ENCODE measurements at places on chromosomes 16 and 17. TPM values are rescaled to one million over a fixed set of nuclear protein-coding genes. Genes with fewer than 3 reads are reported as not detected.
A peak's percentile ranks its signal among the peaks of the same experiment; 100 is the strongest.

GRCh38 chr17:39461926-39462569 lies 762 bp downstream of the CDK12 start:
- DNase-seq, result no peak

DNA sequence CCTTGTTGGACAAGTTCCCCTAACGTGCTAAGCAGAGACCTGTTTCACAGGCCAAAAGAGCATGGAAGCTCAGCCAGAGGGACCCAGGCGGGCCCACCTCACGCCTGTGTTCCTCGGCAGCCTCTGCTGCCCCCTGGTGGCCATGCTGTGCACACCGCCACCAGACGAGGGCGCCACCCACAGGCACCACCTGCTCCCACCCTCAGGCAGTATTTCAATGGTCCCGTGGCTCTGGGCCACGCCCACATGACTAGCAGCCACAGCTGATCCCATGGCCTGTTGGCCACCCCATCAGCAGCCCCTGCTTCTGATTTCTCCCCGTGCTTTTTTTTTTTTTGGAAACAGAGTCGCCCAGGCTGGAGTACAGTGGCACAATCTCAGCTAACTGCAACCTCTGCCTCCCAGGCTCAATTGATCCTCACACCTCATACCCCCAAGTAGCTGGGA lies 18.9 kb downstream of the MPG start:
- peak; percentile 88 for DNase-seq

DNA sequence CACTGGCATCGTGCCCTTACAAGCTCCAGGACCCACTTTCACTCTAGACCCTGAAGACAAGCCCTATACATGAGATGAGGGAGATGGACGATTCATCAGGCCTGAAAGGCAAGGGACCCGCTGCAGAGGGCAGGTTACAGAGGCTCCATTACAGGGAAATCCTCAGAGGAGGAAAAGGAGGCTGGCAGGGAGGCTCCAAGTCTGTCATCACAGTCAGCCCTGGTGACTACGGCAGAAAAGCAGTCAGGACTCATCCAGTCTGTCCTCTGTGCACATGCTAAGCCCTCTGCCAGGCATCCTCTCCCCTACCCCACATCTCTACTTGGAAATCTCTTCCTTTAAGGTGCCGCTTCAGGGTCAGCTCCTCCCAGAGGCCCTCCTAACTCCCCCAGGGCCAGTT lies 197.7 kb upstream of the CDH5 start:
- no peak for DNase-seq

DNA sequence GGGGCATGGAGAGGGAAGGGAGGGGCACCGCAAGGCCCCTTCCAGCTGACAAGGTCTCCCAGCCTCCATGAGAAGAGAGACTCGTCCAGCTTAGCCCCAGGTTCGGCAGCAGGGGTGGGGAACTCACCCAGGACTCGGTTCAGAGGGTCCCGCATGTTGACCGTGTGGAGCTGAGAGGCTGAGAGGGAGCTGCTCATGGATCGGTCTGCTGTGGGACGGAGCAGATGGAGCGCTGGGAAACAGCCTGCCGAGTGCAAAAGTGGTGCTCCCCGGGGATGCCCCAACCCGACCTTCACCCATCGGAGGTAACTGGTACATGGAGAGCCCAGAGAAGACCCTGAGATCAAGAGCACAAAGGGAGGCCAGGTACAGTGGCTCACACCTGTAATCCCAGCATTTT lies 4.9 kb downstream of the CSF3 start:
- no peak for DNase-seq

DNA sequence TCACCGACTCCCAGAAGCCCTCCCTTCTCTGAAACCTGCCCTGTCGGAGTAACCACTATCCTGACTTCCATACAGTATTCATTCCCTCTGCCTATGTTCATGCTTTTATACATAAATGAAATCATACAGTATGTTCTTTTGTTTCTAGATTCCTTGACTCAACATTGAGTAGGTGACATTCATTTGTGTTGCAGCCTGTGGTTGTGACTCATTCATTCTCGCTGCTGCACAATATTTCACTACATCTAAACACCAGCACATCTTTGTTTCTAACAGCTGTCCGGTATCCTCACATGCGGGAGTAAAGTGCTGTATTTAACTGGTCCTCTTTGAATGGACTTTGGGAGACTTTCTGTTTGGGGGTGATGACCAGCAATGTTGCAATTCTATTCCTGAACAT lies 135.0 kb upstream of the FOXF1 start:
- no peak for DNase-seq

- peak; percentile 54 for DNase-seq
Measured at GRCh38 chr16:85717393-85718152, 28.8 kb upstream of the GINS2 start.

- DNase-seq, result no peak
Measured at GRCh38 chr16:48503336-48503735, 106.6 kb downstream of the N4BP1 start.

DNA sequence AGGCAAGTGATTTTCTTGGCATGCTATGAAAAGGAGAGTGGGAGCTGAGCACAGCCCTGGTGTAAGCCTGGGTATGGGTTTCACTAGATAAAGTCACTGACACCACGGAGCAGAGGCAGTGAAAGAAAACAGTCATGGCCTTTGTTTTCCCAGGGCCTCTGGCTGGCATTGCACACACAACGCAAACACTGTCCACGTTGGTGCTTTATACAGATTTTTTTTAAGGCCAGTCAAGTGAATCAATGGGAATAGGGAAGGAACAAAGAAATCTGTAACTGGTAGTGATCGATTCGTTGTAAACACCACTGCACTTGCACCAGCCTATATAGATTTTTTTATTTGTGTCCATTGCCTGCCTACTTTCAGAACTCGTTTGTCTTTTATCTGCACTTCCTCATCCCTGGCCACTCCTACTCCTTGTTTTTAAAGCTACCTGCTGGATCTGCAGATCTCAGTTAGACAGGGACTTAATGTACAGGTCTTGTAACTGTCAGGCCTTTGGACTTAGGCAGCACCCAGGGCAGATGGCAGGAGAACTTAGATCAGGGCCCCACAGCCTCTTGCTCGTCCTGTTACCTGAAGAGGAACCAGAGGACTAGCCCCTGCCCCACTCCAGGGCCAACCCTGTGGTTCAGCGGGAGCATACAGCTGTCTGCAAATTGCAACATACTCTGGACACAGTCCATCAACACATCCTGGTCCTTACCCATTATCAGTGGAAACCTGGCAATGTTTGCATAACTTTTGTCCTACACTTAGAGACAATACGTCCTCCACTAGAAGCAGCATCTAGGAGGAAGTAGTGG lies 10.6 kb upstream of the TMIGD1 start:
- no peak for DNase-seq

SOCS7 gene
- 19.7 TPM for total RNA-seq

MT4 gene
- total RNA-seq, result not detected

Measured in gastrocnemius medialis (tissue), 4 donors.